ENCODE measurements at places on chromosomes 12 and 14.

- no peak for DNase-seq
Measured at GRCh38 chr12:54126696-54127537, 61.9 kb downstream of the SMUG1 start.

- DNase-seq = no peak
Measured at GRCh38 chr12:130938186-130938585, 15.5 kb upstream of the ADGRD1 start.

GRCh38 chr14:76083796-76084765, 67.6 kb upstream of the GPATCH2L start:
- DNase-seq = no peak

GRCh38 chr12:40892528-40892927, 200.3 kb downstream of the CNTN1 start:
- no peak for DNase-seq

DNA sequence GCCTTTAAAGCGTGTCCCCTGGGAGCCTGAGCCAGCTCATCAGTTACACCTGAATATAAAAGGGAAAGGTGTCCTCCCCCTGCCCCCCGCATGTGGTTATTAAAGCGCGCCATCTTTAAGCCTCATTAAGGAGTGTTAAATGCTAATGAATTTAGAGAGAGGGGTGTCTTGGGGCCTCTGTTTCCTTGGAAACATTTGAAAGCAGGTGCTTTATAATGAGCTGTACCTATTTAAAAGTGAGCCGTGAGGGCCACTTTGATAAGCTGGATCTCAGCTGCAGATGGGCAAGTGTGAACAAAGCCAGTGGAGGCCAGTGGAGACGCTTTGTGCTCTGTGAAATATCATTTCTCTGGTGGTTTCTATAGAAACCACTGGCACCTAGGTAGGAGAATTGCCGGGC, 84.0 kb downstream of the BEGAIN start:
- no peak for DNase-seq

DNA sequence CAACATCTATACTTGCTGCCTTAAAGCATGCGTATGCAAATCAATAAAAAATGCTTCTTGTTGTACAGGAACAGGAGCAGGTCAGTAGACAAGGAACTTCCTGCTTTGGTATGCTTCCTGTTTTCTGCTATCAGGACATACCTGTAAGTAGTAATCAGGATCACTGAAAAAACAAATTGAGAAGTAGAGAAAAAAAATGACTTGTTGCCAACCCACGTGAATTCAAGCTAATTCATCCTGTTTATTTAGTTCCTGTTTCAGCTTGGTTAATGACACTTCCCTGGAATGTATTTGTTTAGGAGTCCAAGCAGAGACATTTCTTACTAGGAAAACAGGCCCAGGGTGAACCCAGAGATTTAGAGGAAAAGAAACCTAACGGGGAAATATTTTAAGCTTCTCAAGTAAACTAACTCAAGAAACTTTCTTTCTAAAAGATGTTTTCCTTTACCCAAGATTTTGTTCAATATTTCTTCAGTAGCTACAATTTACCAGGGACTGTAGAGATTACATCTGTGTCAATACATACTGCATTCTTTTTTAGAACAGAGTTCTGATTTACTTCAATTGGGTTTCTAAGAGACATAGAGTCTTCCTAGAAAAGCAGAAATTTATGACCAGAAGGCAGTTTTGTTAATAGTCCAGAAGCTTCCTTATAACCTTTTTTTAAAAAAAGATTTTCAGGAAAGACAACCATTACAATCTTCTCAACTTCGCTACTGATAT, 124.2 kb downstream of the PAWR start:
- DNase-seq = no peak

- no peak for DNase-seq
Measured at GRCh38 chr14:37729218-37729617, 133.8 kb downstream of the TTC6 start.

GRCh38 chr14:49306152-49306751, 279.9 kb downstream of the RPS29 start:
- no peak for DNase-seq

DNA sequence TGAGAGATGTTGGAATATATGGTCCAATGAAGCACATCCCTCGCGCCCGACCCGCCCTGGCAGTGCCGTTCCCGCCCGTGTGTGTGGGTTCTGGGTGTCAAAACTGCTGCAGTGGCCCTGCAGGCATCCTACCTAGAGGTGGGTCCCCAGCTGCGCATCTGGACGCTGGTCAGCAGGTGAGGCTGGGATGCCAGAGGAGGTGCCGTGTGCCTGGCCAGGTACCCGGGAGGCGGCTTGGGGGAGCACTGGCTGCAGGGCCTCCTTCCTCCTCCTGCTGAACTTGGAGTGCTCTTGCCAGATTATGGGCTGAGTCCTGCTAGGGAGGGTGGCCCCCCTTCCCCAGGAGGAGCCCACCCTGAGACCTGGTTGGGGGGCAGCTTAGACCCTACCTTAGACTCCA, 5.2 kb downstream of the MTA1 start:
- DNase-seq = no peak

GRCh38 chr12:124188561-124189405, 106.1 kb upstream of the RFLNA start:
- no peak for DNase-seq

GRCh38 chr14:102231476-102232347, 73.3 kb downstream of the MOK start:
- DNase-seq = no peak

DNA sequence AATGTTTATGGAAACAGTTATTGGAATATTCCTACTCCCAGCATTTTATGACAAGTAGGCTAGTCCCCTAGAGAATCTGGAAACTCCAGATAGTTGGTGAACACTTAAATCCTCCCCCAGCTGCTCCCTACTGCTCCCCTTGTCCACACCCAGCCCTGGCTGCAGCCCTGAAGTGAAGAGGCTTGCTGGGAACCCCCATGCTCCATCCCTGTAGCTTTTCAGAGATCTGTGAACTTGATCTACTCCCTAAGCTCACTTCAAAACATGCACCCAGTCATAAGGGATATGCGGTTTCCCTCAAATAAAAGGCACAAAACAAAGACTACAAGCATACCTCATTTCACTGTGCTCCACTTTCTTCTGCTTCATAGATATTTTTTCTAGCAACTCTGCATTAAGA, 33.2 kb downstream of the EGLN3 start:
- no peak for DNase-seq

DNA sequence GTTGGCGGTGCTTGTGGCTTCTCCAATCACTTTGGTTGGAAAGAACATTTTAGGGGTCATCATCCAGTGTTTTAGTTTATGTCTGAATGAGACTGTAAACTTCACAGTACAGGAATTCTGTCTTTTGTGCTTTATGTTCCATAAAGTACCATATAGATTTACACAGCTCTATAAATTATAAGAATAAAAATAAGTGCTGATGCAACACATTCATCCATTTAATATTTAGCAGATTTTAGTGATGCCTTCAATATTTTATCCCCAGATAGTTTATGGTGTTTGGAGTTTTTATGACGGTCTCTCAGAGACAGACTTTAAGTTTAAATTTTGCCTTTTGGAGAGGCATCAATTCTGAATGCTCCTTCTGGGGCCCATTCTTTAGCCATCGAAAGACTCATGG, 385.2 kb downstream of the ATP23 start:
- DNase-seq = no peak
